ENCODE measurements at places on chromosomes 5 and 9.

GRCh38 chr9:21854594-21854993, 52.2 kb downstream of the MTAP start:
- DNase-seq = no peak

DNA sequence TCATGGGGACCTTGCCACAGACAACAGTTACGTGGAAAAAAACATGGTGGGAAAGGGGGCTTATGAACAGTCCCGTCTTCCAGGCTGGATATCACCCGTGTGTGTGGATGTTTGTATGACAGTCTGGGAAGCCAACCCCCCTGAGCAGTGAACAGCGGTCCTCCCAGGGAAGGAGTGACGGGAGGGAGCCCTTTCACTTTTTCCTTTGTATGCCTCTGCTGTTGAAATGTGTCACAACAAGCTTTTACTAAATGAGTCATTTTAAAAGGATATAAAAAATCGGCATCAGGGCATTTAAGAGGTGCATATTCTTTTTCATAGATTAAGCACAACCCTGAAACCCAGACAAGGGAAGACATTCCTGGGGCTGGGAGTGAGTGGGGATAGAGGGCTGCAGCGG, 5.1 kb downstream of the MYMK start:
- no peak for DNase-seq

DNA sequence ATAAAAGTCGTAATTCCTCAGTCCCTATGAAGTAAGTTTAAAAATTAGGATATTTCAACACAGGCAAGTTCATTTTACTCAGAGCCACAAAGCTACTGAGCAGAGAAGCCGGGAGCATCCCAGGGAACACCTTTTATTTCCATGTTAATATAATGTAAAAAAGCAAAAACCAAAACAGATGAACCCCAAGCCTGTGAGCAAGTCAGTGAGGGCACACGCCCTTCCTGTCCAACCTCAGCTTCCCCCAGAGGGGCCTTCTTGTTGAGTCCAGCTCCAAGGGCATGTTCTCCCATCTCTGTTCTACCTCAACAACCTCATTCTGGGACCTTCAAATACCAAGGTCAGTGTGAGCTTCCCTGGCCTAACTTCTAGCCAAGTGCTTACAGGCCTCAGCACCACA, 24.8 kb downstream of the NSUN2 start:
- DNase-seq = no peak

GRCh38 chr9:23220957-23221356, 605.1 kb downstream of the ELAVL2 start:
- no peak for DNase-seq

DNA sequence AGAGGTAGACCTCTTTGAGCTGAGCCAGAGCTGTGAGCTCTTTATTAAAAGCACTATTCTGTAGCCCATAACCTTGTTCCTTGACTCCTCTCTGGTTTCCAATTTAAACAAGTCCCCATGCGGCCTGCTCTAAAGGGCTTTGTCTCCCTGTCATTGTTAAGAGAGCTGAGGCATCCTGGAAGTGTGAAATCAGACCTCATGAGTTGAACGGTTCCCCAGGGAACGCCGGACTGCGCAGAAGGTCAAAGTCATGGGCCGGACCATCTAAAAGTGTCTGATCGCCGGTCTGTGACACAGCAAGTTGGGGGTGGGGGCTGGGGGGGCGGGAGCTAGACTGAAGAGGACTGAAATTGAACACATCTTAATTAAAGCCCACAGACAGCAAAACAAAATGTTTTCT, 265.8 kb downstream of the SLF1 start:
- no peak for DNase-seq

- no peak for DNase-seq
These were observed 48.9 kb downstream of the AUH start for GRCh38 chr9:91312717-91313325.

GRCh38 chr5:151357097-151357496, 9.7 kb upstream of the SLC36A2 start:
- no peak for DNase-seq

DNA sequence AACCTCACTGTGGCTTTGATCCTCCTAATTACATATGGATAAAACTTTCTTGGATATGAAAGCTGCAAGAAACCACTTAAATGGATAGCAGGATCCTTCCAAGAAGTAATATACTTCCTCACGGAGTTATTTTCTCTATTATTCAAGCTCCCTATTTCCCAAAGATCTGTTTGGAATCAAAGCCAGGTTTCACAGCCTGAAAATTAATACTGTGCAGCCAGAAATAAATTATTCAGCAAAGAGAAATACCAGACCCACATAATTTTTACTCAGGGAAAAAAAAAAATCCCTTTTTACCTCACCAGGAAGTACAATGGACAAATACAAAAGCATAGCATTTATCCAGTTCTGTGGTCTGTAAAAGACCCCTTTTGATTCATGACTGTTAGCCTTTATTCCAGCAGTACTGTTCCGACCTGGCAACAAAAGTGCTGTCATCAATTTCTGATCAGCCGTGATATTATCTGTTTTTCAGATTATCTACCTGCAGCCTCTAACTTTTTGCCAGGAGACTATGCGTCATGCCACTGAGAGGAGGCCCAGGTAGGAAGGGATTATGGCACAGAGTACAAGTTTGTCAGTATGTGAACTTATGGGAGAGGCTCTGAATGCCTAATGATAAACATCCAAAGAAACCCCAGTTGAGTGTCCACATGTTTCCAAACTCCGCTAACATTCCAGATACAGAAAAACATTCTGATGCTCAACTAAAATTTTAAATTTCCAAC, 57.0 kb downstream of the FBN2 start:
- no peak for DNase-seq

- DNase-seq = no peak
These were observed 37.3 kb downstream of the MED27 start for GRCh38 chr9:132042324-132042723.

DNA sequence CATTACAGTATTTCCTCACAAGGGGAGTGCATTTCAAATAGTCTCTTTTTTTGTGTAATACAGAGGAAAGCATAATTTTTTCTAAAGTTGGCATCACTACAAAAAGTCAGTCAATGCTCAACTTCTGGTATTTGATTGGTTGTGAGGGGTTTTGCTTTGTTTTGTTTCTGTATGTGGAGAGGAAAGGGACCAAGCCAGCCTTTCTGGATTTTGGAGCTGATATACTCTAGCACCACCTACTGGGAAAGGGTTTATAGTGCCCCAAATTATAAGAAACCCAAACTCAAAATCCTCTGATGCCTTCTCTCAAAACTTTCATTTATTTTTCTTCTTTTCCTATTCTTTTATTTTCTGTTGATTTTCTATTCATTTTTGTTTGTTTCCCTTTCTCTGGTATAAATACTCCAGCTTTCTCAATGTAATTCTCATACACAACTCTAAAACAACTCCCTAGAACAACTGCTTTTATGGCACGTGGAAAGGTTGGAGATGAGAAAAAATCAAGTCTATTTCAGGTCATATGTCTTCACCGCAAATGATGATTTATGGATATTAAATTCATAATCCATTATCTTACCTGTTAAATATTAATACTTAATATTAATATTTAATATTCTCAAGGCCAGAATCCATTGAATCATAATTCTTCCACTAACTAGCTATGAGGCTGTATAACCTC, 69.5 kb upstream of the ANXA1 start:
- DNase-seq = no peak

- DNase-seq = no peak
These were observed 53.9 kb downstream of the SEMA6A start for GRCh38 chr5:116520771-116521170.

DNA sequence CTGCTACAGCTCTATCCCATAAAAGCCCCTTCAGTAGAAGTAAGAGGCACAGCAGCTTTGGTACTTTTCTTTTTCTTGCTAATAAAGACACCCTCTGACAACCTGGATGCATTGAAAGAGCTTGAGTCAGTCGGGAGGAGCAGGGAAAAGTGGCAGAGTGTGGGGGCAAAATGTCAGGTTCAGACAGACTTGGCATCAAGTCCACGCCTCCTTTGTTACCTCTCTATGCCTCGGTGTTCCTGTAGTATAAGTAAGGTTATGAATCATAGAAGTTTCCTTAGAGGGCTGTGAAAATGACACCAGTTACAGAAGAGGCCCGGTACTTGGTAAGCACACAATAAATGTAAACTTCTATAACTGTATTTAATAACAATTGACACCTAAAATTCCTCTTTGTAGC, 133.9 kb downstream of the ESM1 start:
- DNase-seq = no peak

- DNase-seq = no peak
These were observed 143.2 kb downstream of the C9orf152 start for GRCh38 chr9:110064803-110065202.

- DNase-seq = no peak
These were observed 144.9 kb downstream of the ALDH1A1 start for GRCh38 chr9:72807765-72808445.

- DNase-seq = no peak
These were observed 471.8 kb downstream of the KDM4C start for GRCh38 chr9:7229571-7229970.

GRCh38 chr5:67192719-67193438, 3.7 kb downstream of the CD180 start:
- DNase-seq = no peak

- DNase-seq = no peak
These were observed 193.9 kb downstream of the MEF2C start for GRCh38 chr5:88688984-88689667.

DNA sequence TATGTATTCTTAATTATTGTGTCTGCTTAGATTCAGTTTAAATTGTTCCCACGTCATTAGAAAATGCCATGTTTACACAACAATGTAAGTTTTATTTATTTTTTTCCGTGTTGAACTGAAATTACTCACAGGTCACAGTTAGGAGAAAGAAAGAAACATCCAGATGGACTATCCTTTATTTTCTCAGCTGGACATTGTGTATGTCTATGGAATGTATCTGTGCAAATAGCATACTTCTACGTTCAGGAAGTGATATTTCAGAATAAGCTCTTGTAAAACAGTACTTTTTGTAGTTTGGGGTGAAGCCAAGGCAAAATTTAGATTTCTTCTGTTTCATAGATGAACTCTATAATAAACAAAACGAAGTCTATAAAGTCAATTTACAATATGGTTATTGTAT, 249.0 kb upstream of the ZNF608 start:
- no peak for DNase-seq

- DNase-seq = no peak
These were observed 276.4 kb downstream of the TMEM167A start for GRCh38 chr5:82800826-82801225.

DNA sequence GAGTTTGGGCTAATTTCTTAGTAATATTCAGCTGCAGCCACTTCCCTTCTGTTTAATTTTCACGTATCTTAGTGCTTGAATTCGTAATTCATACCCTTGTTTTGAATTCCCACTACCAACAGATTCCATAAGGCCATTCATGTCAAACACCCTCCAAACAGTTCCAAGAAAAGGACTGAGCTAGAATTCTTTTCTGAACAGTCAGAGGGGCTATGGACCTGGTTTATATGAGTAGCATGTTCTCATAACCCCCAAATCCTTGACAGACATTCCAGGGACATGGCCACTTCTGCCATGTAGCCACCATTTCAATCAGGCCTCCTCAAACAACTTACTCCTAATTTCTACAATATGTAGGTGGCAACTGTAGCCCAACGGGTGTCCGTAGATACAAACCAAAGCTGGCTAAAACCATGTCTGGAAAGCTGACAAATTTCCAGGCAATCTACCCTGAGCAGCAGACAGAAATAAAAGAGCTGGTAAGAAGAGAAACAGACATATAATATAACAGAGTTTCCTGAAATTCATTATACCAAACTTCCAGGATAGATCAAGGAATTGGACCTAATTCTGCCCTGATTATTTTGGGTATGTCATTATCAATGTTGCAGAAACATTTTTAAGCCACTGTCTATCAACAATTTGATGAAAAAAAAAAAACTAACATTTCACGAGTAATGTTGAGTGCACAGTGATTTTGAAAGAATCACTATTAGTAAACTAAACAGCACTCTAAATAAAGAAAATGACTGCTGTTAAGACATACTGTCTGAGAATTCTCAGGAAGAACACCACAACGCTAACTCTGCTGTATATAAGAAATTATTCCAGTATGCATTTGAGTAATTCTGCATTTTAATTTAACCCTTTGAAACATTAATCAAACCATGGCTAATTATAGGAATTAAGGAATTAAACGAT, 40.7 kb downstream of the EBF1 start:
- DNase-seq = no peak

DNA sequence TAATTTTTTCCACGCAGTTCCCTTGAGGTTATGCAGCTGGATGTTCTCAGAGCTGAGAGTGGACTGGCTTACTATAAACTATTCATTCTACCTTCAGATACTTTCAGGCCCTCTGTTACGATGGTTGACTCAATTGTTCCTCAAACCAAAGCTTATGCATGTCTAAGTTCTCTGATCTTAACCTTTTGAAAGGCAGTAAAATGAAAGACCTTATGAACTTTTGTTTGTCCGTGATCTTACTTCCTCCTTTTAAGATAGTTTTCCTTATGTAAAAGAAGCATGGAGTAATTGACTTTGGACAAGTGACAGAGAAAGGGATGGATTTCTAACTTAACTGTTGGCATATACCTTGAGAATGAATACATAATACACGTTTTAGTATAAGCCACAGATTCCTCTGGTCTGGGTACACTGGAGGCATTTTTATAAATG, 575.7 kb downstream of the PDE4D start:
- DNase-seq = no peak

DNA sequence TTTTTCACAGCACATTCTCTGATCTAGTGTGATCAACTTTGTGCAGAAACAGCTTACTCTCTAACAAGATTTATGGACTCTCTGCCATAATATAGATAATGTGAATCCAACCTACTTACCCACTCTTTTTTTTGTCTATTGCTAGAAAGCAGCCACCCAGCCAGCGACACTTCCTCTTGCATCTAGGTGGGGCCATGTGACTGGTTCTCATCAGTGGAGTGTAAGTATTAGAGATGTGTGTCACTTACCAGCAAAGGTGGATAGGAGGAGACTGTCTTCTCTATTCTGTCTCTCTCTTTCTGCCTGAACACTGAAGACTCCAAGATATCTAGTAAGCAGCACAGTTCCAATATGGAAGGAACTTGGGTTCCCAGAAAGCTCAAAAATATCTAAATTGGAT, 174.8 kb downstream of the MCTP1 start:
- DNase-seq = no peak
